ENCODE measurements at places on chromosomes 16 and 17. TPM values are rescaled to one million over a fixed set of nuclear protein-coding genes. Genes with fewer than 3 reads are reported as not detected.

SLC16A13 gene
- 6.2 TPM for total RNA-seq

NUDT7 gene
- total RNA-seq, result 11.8 TPM

FBXW10 gene
- total RNA-seq, result 0.20 TPM

GDPD1 gene
- 5.0 TPM for total RNA-seq

ACBD4 gene
- 8.2 TPM for total RNA-seq

CMTM3 gene
- total RNA-seq, result 28.3 TPM

SARM1 gene
- total RNA-seq, result 12.8 TPM

- no peak for DNase-seq
These were observed 20.9 kb upstream of the CPSF4L start for GRCh38 chr17:73282629-73283028.

DNA sequence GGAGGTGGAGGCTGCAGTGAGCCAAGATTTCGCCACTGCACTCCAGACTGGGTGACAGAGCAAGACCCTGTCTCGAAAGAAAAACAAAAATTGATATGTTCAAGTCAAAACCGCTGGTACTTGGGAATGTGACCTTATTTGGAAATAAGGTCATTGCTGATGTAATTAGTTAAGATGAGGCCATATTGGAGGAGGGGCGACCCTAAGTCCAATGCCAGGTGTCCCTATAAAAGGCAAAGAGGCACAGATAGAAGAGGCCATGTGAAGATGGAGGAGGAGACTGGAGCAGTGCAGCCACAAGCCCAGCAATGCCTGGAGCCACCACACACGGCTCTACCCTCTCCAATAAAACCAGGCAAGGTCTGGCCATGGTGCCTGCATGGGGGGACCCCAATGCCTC lies 50.8 kb upstream of the JPH3 start:
- no peak for DNase-seq

GRCh38 chr16:25553711-25554436 lies 137.9 kb upstream of the HS3ST4 start:
- peak; percentile 33 for DNase-seq

GRCh38 chr16:901715-902601 lies 68.8 kb downstream of the LMF1 start:
- DNase-seq, result no peak

- peak; percentile 11 for DNase-seq
These were observed 500 bp downstream of the COX6A2 start for GRCh38 chr16:31427441-31428278.

DNA sequence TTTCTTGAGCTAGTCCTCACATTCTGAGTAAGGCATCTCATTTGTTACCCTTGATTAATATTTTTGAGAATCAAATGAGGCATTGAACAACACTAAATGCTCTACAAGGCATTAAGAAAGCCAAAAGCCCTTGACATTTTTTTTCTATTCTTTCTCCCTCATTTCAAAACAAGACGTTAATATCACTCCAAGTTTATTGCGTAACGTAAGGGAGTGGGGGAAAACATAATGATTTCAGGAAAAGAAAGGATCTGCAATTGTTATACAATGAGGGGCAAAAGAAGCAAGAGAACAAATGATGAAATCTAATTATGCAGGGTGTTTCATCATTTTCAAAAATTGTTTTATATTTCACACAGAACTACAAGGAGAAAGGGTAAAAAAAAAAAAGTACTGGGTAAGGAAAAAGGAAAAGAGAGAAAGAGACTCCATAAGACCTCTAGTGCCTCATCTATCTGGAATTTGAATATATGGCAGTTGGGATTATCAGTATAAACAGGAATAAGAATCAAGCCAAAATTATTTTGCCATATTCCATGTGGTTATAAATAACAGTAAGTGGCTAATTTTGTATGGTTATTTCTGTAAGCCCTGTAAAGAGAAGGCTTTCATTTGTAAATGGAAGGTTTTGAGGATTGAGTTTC lies 163.0 kb downstream of the ABCA8 start:
- no peak for DNase-seq

GRCh38 chr17:15996322-15996721 lies 3.2 kb downstream of the ZSWIM7 start:
- no peak for DNase-seq

DNA sequence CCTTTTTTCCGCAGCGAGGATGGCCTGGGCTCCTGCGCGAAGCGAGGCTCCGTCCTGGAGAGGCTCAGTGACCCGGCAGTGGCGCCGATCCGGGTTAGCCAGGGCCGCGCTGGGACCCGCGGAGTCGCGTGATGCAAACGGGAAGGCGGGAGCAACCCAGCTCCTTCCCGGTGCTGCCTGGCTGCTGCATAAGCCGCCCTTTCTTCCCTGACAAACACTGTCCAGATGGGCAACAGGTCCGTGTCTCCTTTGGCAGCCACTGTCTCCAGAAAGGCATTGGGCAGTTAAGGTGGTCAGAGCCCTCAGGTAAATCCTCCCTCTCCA lies 21.8 kb upstream of the ZNHIT3 start:
- no peak for DNase-seq

GRCh38 chr17:34261568-34262337 lies 6.7 kb downstream of the CCL2 start:
- DNase-seq, result no peak

DNA sequence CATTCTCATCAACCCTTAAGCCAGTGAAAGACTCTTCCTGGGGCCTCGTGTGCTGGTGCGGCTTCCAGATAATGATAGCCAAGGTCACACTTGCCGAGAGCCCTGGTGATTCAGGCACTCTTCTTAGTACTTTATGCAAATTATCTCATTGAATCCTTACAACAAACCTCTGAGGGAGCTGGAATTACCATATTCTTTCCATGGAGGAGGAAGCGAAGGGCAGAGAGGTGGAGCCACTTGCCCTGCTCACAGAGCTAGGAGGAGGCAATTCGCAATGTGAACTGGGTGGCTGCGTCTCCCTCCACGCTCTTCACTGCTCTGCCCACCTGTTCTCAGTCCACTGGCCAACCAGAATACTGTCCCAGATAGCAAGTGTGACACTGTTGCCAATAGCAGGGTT lies 409.7 kb downstream of the SNX29 start:
- no peak for DNase-seq

DNA sequence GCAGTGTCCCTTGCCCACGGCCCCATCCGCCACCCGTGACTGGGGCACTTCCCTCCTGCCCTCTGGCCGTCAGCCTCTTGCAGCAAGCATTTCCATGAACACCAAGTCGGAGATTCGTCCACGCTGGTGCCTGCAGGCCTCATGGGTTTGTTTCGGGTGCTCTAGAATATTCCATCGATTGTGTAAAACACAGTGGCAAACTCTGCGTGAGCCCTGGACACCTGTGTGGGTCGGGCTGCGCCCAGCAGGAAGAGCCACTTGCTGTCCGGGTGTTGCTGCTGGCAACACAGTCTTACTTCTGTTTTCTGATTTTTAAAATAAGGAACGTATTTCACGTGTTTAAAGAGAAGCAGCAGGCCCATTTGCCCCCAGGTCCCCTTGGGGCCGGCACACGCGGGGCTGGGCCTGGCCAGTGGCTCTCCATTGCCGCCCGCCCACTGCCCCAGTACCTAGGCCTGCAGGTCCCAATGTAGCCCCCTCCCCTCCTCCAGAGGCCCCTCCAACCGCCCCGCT lies 10.0 kb downstream of the CYBC1 start:
- no peak for DNase-seq

DNA sequence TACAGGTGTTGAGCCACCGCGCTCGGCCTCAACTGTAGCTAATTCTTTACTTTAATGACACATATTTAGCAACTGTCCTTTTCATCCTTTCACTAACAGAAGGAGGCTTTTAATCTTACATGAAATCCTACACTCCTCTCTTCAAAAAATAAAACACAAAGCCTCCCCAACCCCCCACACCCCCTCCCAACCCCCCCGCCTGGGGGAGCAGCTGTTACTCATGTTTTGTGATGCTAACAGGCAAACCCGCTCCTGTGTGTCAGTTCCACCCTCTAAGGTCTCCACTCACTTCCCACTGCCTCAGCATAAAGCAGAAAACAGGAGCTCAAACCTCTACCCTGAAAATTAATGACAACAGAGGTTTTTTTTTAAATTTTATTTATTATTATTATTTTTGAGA lies 55.4 kb upstream of the SLC25A19 start:
- DNase-seq, result no peak

- DNase-seq, result no peak
These were observed 42.9 kb downstream of the TBC1D16 start for GRCh38 chr17:79992649-79993389.

GRCh38 chr17:53134548-53134947 lies 688.2 kb upstream of the KIF2B start:
- no peak for DNase-seq

DNA sequence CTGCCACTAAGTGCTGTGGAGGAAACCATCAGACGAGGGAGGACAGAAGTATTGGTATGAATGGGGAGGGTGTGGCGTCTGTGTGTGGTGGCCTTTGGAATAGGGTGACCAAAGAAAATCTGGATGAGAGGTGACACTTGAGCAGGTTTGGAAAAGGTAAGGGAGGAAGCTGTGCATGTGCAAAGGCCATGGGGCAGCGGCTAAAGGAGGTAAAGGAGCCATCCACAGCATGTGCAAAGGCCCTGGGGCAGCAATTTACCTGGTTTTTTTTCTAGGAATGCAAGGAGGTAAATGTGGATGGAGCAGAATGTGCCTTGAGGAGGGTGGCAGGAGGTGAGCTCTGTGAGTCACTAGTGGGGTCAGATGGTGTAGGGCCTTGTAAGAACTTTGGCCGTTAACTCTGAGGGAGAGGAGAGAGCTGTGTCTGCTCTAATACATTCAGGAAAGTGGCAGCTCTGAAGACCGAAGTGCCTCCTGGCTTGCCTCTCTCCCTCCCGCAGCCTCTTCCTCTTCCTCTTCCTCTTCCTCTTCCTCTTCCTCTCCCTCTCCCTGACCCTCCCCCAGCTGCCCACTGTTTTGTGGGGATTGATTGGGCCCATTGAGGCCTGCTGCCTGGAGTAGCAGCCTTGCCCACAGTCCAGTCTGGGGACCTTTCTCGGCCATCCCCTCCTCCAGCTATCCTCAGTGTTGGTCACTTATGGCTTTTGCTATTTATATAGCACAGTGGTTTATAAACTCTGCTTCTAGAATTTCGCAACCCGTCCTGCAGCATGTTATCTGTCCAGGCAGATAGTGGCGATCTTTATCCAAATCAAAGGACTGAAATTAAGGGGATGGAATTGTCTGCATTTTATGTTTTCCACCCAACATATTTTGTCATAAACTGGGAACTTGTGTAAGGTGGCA lies 38.7 kb downstream of the CMIP start:
- no peak for DNase-seq

DNA sequence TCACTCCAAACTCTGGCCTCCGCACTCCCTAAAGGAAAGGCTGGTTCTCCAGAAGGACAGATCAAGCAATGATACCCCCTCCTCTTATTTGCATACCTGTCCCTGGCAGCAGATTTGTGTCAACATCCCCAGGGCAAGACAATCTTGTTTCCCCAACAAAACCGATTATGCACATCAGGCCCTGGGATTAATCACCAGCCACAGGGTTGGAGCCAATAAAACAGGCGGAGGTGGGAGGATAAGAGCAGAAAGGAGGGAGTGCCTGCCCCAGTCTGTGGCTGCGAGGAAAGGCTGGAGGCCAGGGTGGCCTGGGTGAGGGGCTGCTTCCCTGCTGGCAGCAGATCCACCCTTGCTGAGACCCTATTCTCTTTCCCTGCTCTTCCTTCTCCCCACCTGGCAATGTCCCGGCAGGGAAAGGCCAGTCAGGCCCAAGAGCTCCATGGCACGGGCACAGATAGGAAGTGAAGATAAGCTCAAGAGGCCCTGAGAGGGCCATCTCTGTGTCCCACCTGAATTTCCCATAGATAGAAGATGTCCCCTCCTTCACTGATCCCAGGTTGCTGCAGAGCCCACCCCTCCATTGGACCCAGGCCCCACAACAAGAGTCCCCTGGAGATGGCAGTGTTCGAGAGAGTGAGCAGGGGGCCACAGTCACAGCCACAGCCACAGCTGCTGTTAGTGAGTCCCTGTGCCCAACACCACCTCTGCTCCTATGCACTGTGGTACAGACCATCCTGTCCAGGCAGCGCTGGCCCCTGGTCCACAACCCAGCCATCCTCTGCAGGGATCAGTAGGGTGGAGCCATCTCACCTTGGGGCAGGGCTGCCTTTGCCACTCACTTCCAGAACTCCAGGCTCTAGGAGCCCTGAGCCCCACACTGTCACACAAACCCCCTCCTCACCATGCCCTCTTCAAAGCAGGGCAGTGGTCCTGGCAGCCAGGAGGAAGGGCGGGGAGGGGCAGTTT lies 137.5 kb downstream of the SDK2 start:
- no peak for DNase-seq

GRCh38 chr17:76504117-76504516 lies 2.9 kb upstream of the RHBDF2 start:
- peak; percentile 3 for DNase-seq

DNA sequence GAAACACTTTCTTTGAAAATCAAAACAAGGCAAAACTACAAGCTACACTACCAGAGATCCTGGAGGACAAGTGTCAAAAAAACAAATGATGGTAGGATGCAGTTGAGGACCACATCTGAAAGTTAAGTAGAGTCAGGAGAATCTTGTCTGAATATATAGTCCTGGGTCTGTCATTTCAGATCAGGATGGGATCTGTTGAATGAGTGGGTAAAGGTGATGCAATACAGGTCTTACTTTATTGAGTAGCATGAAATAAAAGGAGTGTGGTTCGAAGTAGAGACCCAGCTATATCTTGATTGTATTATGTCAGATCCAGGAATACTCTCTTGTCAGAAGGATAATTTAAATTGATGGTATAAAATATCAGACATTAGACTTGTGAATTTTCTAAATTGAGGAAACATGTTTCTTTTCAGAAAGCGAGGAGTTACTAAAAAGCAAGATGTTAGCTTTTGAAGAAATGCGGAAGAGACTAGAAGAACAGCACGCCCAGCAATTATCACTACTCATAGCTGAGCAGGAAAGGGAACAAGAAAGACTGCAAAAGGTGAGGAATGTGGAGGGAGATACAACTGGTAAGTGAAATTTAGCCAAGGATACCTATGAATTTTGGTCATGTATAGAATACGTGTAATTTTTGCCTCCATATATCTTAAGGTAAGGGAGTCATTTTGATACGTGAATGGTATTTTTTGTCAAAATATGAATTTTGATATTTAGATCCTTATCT lies 15.1 kb upstream of the VPS35L start:
- DNase-seq, result no peak

GRCh38 chr16:72291531-72291981 lies 119.6 kb upstream of the PMFBP1 start:
- peak; percentile 44 for DNase-seq

GRCh38 chr16:27195076-27195741 lies 8.1 kb upstream of the KDM8 start:
- no peak for DNase-seq
